ENCODE measurements at places on chromosomes 16 and 17.
A peak's percentile ranks its signal among the peaks of the same experiment; 100 is the strongest.

DNA sequence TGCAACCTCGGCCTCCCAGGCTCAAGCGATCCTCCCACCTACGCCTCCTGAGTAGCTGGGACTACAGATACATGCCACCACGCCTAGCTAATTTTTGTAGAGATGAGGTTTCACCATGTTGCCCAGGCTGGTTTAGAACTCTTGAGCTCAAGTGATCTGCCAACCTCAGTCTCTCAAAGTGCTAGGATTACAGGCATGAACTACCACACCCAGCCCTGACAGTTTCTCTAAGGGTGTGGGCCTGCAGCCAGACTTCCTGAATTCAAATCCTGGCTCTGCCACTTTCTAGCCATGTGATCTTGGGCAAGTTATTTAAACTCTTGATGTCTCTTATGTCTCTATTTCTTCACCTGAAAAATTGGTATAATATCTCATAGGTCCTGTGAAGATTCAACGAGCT lies 5.6 kb downstream of the CUEDC1 start:
- DNase-seq: no peak

- DNase-seq: no peak
These were observed 77.2 kb upstream of the CLEC3A start for GRCh38 chr16:77945126-77945525.

DNA sequence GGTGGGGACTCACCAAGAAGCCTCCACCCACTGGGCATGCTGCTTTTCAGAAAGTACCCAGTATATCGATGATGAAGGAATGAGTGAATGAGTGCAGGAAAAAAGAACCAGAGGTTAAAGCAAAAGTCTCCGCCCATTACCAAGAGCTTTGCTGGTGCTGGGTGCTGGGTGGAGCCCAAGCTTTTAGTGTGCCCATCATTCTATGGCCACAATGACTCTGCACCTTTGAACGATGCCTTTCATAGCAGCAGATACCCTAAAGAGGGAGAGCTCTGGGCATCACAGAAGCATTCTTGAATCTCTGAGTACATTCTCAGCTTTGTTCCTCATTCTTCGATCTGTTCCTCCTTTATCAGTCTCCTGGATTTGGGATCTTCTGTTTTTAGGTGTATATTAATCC lies 450.7 kb upstream of the CCL2 start:
- DNase-seq: no peak

GRCh38 chr17:79942591-79943346 lies 92.9 kb downstream of the TBC1D16 start:
- DNase-seq: peak; percentile 77

- no peak for DNase-seq
These were observed 7.3 kb downstream of the TCF25 start for GRCh38 chr16:89880477-89881367.

DNA sequence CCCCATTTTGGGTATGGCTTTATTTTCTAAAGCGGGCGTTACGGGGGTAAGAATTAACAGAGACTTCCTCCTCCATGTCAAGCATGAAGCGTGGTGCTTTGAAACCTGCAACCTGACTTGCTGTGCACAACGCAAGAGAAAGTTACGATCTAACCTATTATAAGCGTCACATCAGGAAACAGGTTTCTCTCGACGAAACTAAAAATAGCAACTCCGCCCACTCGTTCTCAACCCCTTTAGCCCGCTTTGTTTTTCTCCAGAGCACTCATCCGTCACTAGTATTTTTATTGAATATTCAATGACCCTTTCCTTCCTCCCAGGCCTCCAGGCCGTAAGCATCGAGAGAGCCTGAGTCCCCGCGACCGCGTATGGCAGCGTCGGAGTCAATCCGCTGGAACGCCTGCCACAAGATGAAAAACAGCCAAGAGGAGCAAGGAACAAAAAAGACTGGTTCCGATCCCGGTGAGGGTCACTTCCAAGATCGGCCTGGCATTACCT lies 555 bp downstream of the NUP88 start:
- DNase-seq: peak; percentile 93

DNA sequence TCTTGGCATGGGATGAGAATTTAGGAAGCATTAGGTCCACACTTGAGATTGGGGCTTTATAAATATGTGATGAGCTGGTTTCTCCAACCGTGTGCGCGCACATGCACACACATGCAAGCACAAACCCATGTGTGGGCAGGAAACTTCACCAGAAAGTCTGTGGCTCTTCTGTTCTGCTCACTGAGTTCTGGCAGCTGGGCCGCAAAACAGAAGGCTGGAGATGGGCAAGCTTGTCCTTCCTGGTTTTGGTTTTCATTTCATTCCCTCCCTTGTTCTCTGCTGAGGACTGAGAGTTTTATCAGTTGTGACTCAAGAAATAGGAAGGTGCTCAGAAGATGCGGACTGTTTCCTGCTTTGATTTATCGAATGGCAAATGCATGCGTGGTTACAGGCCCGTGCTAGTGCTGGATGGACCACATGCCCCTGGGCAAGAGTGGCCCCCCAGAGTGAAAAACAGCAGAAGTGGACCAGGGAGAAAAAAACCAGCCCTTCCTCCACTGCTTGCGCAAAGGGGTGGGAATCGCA lies 14.1 kb downstream of the MAP3K14 start:
- DNase-seq: peak; percentile 81

GRCh38 chr17:76678330-76678729 lies 32.4 kb downstream of the MXRA7 start:
- DNase-seq: no peak

DNA sequence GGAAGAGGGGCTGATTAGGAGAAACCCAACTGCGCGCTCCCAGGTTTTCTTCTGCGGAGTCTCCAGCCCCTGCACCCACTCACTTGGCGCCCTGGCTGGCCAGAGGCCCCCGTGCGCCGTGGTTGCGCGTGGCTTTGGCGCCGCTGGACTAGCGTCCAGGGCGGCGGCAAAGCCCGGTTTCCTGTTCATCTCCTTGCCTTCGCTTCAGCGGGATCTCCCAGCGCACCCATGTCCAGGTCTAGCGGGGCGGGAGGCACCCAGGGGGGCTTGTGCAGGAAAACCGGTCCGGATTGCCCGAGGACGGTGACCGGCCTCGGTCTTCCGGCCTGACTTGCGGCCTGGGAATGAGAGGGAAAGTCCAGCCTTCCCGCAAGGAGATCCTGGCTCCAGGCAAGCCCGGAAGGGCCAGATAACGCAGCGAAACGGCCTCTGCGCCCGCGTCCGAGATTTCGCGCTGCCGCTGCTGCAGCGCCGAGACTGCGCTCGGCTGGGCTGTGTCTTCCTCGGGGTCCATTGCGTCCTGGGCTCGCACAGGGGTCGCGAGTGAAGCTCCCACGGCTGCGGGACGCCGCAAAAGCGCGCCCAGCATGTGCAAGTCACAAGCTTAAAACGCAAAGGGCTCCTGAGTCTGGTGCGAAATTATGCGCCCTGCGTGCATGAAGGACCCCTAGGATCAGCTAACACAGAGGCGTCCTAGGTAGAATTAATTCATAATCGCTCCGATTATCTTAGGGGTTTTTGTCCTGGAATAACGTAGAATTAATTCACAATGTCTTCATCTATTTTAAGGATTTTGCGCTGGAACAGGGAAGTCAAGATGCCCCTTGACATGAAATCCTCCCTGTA lies 5.7 kb downstream of the FOXF1 start:
- DNase-seq: no peak

DNA sequence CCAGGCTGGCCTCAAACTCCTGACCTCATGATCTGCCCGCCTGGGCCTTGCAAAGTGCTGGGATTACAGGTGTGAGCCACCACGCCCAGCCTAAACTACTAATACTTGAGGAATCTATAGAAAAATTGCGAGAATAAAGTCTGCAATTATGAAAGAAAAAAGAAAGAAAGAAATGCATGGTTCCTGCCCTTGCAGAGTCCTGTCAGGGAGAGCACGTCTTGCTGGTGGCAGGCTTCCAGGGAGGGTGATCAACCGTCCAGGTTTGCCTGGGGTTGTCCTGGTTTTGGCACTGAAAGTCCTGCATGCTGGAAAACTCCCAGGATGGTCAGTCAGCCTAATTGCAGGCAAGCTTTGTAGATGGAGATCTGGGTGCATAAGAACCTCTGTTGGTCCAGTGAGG lies 21.5 kb upstream of the KIFC3 start:
- DNase-seq: no peak

- no peak for DNase-seq
These were observed 83.1 kb upstream of the CNTNAP4 start for GRCh38 chr16:76193906-76194615.

- no peak for DNase-seq
These were observed 32.8 kb downstream of the HELZ start for GRCh38 chr17:67212231-67212630.

- no peak for DNase-seq
These were observed 19.9 kb downstream of the LGALS3BP start for GRCh38 chr17:78959803-78960202.

DNA sequence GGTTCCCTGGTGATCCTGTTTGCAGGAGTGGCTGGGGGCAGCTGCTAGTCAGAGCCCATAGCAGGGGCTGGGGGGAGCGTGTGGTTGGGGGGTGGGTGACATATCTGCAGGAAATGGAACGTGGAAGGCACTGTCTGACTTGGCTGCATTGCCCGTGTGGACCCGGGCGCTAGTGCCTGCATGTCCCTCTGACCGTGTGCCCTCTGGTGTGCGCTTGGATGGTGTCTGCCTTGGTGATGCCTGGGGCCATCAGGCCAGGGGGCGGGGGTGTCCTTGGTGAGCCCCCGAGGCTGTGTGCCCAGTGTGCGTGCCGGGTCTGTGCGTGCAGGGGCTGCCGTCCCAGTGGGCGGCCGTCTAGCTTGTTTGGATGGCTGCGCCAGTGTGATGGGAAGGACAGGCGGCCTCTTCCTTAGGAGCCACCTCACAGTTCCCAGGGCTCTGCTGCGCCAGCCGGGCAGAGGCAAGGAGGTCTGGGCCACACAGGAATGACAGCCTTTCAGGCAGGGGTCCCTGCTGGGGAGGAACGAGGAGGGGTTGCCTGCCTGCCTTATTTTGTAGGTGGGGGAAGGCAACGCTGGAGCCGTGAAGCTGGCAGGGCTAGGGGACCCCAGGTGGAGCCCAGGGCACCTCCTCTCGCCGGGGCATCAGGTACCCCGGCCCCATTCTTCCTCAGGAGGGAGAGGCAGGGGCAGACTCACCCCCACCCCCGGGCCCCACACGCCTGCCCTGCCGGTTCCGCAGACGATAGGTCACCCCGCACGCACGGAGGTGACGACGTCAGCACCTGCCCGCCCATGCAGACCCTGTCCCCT lies 693 bp downstream of the NDRG4 start:
- no peak for DNase-seq

DNA sequence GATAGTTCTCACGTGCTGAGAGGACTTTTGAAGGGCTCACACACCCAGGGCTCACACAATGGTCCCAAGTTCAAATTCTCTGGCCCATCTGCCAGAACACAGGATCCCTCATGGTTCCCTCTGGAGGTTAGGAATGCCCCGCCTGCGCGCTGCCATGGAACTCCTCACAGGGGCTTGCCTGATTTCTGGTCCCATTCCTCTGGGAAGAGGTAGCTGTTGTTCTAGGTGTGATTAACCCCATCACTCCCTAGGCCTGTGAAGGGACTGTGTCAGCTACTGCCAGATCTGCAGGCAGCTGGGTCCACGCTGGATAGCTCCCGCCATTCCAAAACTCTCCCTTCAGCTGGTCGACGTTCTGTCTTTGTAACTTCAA lies 2.3 kb upstream of the ARMC5 start:
- no peak for DNase-seq

- no peak for DNase-seq
These were observed 45.4 kb downstream of the SNX20 start for GRCh38 chr16:50635505-50636392.

- no peak for DNase-seq
These were observed 6.6 kb downstream of the ABCA5 start for GRCh38 chr17:69320210-69320907.

GRCh38 chr16:52578007-52578828 lies 31.3 kb upstream of the TOX3 start:
- no peak for DNase-seq

- no peak for DNase-seq
These were observed 2.4 kb downstream of the JPH3 start for GRCh38 chr16:87604634-87605111.

- DNase-seq: peak; percentile 1
These were observed at the start of gene KRTAP9-6 for GRCh38 chr17:41265078-41265477. Gene KRTAP9-6, plus strand, starts transcription at chr17:41265378. Its CDS starts 0 bp downstream, at chr17:41265378.

DNA sequence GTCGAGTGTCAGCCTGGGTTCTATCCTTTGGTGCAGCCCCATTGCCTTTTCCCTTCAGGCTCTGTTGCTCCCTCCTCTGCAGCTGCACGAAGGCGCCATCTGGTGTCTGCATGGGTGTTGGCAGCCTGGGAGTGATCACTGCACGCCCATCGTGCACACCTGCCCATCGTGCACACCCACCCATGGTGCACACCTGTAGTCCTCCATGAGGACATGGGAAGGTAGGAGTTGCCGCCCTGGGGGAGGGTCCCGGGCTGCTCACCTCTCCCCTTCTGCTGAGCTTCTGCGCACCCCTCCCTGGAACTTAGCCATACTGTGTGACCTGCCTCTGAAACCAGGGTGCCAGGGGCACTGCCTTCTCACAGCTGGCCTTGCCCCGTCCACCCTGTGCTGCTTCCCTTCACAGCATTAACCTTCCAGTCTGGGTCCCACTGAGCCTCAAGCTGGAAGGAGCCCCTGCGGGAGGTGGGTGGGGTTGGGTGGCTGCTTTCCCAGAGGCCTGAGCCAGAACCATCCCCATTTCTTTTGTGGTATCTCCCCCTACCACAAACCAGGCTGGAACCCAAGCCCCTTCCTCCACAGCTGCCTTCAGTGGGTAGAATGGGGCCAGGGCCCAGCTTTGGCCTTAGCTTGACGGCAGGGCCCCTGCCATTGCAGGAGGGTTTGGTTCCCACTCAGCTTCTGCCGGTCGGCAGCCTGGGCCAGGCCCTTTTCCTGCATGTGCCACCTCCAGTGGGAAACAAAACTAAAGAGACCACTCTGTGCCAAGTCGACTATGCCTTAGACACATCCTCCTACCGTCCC lies 2.9 kb downstream of the CTRL start:
- peak; percentile 79 for DNase-seq

GRCh38 chr17:58120195-58120822 lies 27.9 kb upstream of the OR4D1 start:
- DNase-seq: peak; percentile 55

GRCh38 chr16:76235025-76235424 lies 42.2 kb upstream of the CNTNAP4 start:
- no peak for DNase-seq

DNA sequence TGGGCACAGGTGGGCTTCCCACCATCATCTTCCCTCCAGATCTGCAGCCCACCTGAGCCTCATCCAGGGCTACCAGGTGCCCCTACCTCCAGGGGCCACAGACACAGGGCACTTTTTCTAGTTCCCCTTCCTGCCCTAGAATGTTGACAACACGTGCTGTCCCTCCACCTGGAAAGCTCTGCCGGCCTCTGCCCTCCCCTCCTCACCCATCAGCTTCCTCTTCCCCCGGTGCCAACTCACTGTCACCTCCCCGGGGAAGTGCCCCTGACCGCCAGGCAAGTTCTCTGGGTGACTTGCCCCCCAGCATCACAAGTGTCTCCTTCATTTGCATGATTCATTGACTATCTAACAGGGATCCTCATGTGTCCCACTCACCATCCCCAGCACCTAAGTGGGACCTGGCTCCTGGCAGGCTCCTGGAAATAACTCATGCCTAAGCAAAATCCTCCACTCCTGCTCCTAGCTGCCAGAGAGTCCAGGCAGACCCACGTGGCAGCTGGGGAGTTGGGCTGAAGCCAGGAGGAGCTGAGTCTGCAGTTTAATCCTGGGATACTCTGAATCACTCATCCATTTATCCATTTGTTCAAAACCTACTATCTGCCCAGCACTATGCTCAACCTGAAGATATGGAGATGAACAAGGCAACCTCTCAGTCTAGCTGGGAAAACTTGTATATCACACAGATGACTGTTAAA lies 304.4 kb downstream of the FOXL1 start:
- DNase-seq: no peak

- no peak for DNase-seq
These were observed 716.3 kb downstream of the MAF start for GRCh38 chr16:78884204-78884603.
